Pancreas (tissue), 10 donors: ENCODE measurements at places on chromosomes 2 and 18. TPM values are rescaled to one million over a fixed set of nuclear protein-coding genes. Genes with fewer than 3 reads are reported as not detected.

DNA sequence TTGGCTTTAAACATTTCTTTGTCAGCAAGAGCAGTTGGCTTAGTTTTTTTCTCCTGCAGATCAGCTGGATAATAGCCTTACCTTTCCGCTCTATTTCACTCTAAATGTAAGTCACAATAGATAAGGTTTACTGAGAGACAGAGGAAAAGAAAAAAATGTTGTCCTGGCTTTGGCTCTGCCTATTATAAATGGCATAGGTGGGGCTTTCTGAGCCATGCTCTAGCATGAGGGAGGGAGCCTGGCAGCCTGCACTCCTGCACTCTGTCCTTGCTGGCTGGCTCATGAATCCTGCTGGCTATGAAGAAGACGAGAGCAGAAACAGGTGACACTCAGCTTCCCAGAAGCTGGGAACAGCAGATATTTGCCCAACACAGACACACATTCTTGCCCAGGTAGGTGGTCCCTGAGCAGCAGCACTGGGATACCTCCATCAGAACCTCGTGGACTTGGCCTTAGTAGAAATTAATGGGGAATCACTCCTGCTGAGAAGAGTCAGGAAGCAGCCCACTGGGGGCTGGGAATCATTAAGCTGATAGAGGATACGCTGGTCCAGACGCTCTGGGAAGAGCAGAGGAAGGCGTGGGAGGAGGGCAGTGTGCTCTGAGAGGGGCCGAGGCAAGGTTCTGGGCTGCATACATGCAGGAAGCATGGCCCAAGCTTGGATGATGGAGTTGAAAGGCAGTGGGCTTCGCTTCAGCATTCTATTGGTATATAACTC lies 514.4 kb upstream of the HS6ST1 start:
- no peak for DNase-seq

DNA sequence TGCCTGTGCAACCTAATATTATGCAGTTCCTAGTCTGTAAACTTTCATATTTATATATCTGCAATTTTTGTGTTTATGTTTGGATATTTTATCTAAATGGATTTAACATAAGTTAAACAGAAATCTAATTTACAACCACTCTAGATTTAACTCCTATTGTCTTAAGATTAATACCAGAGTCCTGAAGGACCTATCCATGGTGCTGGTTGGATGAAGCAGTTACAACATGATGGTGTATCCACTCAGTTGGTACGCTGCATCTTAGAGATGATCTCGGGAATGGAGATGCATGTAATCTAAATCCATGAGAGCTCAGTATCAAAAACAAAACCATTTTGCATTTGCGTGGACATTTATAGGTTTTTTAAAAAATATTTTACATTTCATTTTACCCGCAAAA lies 745.9 kb upstream of the SLC8A1 start:
- no peak for DNase-seq

DNA sequence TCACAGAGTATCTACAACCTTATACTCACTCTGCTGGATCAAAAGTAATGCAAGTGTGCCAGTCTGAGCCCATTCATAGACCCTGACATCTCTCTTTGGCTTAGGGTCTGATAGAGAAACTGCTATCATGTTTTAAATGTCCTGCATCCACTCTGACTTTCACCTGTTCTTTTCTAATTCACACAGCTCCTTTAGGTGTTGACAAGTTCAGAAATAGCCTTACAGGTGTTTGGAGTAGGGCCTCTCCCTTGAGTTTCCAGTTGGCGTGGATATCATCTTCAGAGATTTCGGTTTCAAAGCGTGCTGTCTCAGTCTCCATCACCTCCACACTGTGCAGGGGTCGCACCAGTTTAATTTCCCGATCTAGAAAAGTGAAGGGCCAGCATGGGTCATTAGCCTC lies 150.3 kb downstream of the PLEKHA3 start:
- DNase-seq, result no peak

DNA sequence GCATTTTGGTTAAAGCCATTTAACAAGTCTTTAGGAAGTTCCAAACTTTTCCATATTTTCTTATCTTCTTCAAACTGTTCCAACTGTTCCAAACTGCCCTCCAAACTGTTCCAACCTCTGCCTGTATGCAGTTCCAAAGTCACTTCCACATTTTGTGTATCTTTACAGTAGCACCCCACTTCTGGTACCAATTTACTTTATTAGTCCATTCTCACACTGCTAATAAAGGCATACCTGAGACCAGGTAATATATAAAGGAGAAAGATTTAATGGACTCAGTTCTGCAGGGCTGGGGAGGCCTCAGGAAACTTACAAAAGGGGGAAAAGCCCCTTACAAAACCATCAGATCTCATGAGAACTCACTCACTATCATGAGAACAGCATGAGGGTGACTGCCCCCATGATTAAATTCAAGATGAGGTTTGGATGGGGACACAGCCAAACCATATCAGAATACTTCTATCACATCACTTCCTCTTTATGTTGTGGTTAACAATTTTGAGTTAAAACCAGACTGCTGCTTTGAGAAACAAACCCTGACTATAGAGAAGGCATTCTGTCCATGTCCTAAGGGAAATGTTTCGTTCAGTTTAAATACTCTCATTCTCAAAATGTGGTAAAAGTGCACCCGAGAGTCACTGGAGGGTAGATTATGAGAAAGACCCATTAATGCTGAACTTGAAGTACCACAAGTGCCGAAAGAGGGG lies 11.0 kb downstream of the IL18R1 start:
- no peak for DNase-seq

GRCh38 chr2:200869014-200869413 lies 4.6 kb upstream of the CLK1 start:
- DNase-seq, result no peak

GRCh38 chr2:216535454-216535995 lies 36.9 kb downstream of the RPL37A start:
- no peak for DNase-seq

- peak; percentile 20 for DNase-seq
Measured at GRCh38 chr2:102005989-102006885, 14.5 kb downstream of the IL1R2 start.

MEP1B gene
- total RNA-seq, result not detected

DSC2 gene
- total RNA-seq, result 11.5 TPM

CHST10 gene
- total RNA-seq, result 5.6 TPM

CNDP1 gene
- not detected for total RNA-seq
